Subcutaneous preadipocyte (primary cell): ENCODE measurements at places on chromosomes 3 and 15. TPM values are rescaled to one million over a fixed set of nuclear protein-coding genes. Genes with fewer than 3 reads are reported as not detected.

The B3GNT5 gene
- total RNA-seq: 32.3 and 45.4 TPM in 2 replicates

The GNB4 gene
- 55.5 and 83.7 TPM in 2 replicates for total RNA-seq

The ZIC1 gene
- 21.7 TPM in 1 of 2 replicates, not detected in the other for total RNA-seq

The TOPBP1 gene
- total RNA-seq: 41.2 and 62.2 TPM in 2 replicates

The CX3CR1 gene
- total RNA-seq: under 0.01 TPM in 1 of 2 replicates, not detected in the other

The NPAP1 gene
- total RNA-seq: not detected in 2 replicates

The ARGFX gene
- total RNA-seq: not detected in 2 replicates

The TBC1D5 gene
- total RNA-seq: 64.7 and 84.5 TPM in 2 replicates

The LSAMP gene
- under 0.01 TPM in 1 of 2 replicates, not detected in the other for total RNA-seq

The NMB gene
- 1.8 and 3.3 TPM in 2 replicates for total RNA-seq

The ARHGEF3 gene
- 2.7 and 7.7 TPM in 2 replicates for total RNA-seq

The LEKR1 gene
- total RNA-seq: 0.20 and 2.2 TPM in 2 replicates

The SLCO2A1 gene
- under 0.01 TPM in 2 replicates for total RNA-seq

The POC1A gene
- 9.9 and 11.9 TPM in 2 replicates for total RNA-seq
